ENCODE measurements at places on chromosomes 5 and 9.

DNA sequence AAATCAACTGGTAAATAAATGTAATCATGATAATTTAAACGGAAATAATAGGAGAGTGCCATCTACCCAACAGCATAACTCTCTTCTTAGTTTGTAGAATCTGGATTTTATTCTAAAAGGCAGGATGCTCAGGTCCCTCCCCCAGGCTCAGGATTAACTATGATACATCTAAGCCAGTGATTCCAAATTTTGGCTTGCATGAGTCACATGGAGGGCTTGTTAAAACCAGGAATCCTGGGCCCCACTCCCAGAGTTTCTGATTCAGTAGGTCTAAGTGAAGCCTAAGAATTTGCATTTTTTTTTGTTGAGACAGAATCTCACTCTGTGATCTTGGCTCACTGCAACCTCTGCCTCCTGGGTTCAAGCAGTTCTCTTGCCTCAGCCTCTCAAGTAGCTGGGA, 62.3 kb upstream of the ZFR start:
- peak; percentile 97 for DNase-seq

DNA sequence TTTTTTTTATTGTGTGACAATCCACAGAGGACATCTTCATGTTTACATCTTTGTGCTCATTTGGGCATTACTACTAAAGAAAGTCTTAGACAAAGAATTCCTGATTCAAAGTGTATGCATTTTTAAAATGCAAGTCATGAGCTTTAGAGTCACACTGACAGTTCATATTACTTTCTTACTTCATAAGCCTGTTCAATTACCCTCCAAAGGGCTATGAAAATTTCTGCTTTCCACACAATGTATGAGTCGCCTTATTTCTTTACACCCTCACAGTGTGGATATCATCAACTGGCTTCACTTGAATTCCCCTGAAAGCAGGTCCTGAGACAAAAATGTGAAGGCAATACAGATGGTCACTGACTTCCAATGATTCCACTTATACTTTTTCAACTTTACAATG, 280.4 kb upstream of the PTGER4 start:
- DNase-seq = peak; percentile 64

GRCh38 chr9:128389395-128390149, 18.4 kb downstream of the URM1 start:
- DNase-seq = no peak

DNA sequence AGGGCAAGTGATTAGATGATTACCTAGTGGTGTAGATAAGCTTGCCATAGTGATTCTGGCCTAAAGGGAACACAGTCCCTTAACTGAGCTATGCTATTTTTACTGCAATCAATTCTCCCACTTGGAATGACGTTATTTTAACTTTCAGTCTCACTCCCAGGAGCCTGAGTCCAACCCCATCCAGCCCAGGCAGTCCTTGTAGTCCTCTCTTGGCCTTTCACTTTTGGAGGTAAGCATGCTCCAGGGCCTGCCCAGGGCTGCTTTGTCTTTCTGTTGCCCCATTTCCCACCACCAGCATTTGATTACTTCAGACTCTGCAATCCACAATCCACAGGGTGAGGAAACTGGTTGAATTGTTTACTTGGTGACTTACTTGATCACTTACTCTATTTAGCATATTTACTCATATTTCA, 233.0 kb downstream of the CD180 start:
- DNase-seq = peak; percentile 32

DNA sequence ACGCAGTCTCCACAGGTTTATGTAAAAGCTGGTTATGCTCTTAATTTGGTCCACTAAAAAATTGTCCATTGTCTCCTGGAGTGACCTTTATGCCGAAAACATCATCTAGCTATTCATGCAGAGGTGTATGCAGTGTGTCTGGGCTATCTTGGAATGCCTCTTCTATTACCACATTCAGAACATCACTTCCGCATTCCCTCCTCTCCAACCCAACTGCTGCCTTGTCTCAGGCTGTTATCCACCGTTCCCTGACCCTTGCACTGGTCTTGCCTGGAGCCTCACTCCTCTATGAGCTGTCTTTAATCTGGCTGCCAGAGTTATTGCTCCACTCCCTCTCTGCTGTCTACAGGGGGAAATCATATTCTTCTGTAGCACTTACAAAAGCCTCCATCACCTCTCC, 214.1 kb upstream of the ANKRD55 start:
- DNase-seq = no peak

GRCh38 chr9:7451062-7451461, 348.5 kb downstream of the DMAC1 start:
- DNase-seq = no peak

GRCh38 chr9:31759703-31760102, 624.7 kb upstream of the ACO1 start:
- no peak for DNase-seq
